ENCODE measurements at places on chromosomes 2 and 18.

- DNase-seq: no peak
Measured at GRCh38 chr2:26197516-26197915, 24.6 kb downstream of the GAREM2 start.

DNA sequence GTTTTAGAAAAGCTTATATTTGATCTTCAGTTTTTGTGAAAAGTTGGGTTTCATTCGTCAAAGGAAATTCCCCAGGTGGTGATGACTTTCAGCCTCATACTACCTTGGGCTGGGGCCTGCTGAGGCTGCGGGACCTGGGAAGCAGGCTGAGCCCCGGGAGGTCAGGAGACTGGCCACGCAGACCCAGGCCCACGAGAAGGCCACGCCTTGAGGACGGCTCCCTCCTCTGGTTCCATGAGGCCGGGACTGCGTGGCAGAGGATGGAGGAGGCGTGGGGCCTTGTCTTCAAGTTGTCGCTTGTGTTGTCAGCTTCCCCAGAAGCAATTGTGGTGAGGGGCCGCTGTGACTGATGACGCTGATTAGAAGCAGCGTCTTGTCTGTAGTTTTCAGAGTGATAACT, 11.8 kb downstream of the CNDP2 start:
- no peak for DNase-seq

DNA sequence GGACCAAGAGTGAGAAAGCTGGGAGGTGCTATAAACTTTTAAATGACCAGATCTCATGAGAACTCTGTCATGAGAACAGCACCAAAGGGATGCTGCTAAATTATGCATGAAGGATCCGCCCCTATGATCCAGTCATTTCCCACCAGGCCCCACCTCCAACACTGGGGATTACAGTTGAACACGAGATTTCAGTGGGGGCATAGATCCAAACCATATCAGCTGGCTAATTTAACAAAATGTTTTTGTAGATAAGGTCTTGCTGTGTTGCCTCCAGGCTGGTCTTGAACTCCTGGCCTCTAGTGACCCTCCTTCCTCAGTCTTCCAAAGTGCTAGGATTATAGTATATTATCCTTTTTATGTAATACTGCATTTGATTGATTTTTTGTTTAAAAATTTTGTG, 56.0 kb downstream of the NBEAL1 start:
- no peak for DNase-seq

DNA sequence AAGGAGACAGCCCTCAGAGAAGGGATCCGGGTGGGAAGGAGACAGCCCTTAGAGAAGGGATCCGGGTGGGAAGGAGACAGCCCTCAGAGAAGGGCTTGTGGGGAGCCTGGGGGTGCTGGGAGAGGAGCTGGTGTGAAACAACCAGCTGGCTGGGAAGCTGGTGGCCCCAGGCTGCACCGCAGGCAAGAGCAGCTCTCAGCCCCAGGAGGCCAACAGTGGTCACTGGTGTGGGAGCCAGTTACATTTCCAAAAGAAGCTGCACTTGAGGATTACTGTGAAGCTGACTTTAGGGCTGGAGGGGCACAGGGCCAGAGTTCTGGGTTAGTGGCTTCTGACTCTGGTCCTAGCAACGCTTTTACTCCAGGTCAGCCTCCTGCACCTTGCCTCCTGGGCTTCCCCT, 3.3 kb downstream of the HES6 start:
- DNase-seq: no peak

DNA sequence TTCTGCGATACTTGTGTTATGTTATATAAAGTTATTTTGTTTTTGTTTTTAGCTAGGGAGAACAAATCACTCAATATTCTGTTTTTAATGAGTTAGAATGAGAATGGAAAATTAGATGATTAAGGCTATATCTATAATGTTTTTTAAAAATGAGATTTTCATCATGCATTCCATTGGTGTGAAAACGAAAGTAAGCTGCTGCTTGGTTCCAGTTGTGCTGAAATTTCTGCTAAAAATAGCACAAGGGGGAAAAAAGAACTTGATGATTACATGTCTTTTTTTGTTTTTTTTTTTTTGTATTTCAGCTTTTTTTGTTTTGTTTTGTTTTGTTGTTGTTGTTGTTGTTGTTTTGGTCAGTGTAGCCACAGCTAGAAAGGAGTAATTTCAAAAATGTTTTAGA, 242.6 kb upstream of the KCNJ3 start:
- no peak for DNase-seq

DNA sequence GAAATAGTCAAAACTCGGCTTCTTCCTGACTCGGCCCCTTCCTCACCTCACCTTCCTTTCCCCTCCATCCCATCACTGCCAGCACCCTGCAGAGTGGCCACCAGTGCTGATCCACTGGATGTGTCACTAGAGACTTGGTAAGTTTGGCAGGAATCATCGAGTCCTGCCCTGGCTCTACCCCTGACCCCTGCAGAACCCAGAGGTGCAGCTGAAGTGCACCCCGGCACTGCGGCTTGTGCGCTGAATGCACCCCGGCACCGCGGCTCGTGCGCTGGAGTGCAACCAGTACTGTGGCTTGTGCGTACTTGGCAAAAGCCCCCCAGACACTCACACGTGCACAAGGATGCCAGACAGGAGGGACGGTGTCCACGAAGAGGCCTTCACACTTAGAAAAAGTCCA, 206.5 kb downstream of the SNTG2 start:
- no peak for DNase-seq

DNA sequence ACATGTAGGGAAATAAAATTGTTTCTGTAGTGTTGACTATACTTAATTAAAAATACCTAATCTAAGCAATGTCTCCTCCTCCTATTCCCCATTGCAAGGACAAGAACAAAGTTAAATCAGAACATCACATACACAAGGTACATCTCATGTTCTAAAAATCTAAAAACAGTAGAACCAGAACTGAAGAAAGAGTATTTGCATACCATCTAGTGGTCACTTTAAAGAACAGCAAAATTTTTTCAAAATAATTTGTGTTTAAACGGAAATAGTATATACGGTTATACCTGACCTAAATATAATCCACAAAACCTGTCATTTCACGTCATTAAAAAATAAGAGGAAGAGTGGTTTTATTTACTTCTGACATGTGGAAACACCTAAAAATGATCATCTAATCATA, 294.3 kb upstream of the KCNH7 start:
- no peak for DNase-seq

GRCh38 chr18:54239601-54240000, 15.1 kb upstream of the MBD2 start:
- no peak for DNase-seq

- DNase-seq: no peak
Measured at GRCh38 chr2:181258720-181259119, 198.5 kb upstream of the ITGA4 start.

DNA sequence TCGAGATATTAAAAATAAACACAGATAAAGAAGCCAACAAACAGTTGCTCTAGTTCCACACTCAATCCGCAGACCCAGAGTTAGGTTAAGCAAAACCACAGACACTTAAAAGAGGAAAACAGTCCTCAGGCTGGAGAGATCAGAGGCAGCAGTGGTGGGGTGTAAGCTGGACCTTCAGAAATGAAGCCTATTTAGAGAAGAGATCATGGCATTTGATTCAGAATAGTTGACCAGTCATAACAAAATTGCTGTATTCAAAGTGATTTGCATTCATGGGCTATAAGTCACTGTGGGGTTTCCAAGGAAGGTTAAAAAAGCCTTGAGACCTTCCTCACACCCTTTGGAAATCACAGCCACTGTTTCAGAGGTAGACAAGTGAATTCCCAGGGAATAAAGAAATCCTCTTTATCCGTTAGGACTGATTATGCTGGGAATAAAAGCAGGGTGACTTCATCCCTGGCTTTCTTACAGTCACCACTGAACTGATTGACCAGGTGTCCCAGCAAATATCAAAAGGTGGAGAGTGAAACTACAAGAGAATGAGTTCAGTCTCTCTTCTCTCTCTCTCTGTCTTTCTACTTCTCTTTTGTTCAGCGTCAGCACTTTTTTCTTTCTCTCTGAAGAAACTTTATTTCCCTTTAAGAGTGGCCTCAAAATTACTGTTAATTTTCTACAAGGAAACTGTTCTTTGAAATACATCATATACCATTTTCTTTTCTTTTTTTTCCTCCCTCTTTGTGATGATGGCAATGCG, 171.8 kb upstream of the PIK3C3 start:
- DNase-seq: no peak

DNA sequence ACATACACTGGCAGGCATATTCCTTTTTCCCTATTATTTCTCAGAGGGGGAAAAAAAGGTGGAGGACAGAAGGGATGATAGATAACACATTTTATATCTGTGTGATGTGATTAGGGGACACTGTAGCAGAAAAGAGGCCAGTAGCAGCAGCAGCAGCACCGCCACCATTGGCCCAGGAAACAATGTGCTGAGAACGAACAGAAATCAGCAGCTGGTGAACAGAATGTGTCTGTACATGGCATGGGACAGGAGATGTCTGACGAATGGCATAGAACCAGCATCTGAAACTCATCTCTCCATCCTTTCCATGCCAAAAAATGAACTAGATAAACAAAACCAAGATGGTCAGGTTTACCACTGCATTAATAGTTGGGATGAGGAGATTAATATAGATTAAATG, 936.1 kb upstream of the ACVR2A start:
- DNase-seq: no peak

Data from DMS79 (cell line).